Left hindlimb (tissue), 1 donor: ENCODE measurements at places on chromosomes 16 and 17.

DNA sequence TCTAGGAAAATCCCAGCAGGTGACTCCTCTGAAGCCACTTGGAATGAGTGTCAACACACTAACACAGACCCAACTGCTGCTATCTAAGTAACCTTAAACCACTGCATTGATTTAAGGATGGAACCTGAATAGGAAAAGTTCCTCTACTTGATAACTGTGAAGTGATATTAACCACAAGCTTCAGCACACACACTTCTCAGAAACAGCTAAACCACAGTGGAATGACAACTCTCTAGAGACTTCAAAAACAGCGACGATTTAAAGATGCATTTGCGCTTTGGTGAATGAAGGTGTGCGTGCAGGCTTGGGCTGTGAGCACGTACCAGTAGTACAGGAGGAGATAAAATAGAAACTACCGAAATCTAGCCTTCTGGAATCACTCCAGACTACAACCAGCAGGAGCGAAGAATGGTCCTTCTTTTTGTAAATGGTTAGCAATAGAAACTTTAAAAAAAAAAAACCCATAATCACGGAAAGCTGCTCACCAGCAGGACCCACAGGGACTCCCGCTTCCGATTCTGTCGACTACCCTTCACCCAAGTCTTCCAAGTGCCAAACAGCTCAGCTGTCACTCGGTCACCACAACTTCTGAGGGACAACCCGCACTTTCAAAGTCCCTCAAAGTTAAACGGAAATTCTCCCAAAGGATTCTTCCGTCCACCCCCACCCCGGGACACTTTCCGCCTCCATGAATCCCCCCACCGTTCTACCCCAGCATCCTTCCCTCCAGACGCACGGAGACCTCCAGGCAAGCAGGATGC, 137.7 kb upstream of the CORO6 start:
- DNase-seq: no peak

GRCh38 chr16:30340621-30341020, 14.5 kb downstream of the CD2BP2 start:
- no peak for DNase-seq

- DNase-seq: no peak
Measured at GRCh38 chr17:60506312-60506711, 19.7 kb downstream of the APPBP2 start.

- no peak for DNase-seq
Measured at GRCh38 chr16:23842137-23842600, 6.4 kb downstream of the PRKCB start.

GRCh38 chr17:38350035-38350434, 1.6 kb upstream of the SOCS7 start:
- DNase-seq: no peak

DNA sequence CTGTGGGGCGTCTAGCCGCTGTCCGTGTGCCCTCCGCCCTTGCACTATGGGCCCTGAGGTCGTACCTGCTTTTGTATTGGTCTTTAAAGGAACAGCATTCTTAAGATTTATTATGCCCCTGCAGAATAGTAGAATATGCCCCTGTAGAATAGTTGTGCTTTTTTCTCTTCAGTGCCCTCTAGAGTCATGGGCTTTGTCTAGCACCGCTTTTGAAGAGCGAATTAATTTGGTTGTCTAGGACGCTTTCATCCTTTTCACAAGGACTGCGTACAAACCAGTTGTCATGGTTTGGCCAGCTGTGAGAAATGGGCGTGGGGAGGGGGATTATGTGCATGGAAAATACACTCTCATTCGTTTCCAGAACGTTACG, 621 bp downstream of the CEP95 start:
- peak; percentile 80 for DNase-seq

DNA sequence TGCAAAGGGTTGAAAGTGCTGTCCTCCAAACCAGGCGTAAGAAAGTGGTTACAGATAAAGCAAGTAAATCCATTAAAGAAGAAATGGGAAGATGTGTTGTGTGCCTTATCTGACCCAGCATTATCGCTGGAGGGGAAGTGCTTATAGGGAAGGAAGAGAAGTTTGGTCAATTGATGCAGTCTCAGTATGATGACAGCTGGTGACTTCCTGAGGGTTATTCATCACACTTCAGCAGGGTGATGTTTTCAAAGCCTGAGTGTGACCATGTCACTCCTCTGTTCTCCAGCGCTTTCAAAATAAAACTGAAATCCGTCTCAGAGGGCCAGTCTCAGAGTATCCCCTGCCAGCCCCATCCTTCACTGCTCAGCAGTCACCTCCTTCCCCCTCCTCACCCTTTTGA, 505.4 kb upstream of the RBFOX1 start:
- DNase-seq: no peak

DNA sequence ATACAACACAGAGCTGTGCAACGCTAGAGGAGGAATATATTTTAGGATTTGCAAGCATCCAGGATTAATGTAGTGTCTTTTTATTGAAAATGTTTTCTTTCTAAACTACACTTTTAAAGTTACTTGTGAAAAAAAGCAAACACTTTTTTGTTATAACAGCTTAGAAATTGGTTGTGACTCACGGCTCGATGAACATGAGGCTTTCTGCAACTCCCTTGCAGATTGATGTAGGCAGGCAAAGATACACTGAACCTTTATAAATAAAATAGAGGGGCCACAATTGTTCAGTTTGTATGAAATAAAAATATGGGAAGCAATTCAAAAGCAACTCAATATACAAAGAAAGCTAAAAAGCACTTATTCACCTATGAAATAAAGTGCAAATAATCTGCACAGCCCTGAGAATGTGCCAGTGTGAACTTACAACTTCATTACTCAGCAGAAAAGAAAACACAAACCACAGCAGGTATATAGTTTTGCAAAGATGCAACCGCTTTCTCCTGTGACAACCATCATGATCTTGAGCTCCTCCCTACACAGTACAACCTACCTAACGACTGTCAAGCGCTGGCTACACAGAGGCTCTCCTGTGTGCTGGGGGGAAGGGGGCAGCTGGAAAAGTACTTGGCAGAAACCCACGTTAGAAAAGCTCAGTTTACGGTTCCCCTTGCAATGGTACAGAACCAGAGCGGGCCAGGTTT, 948 bp downstream of the LUC7L start:
- no peak for DNase-seq

GRCh38 chr16:1929105-1929504, 10.9 kb upstream of the HS3ST6 start:
- DNase-seq: no peak

GRCh38 chr17:79174193-79174765, 99.7 kb downstream of the ENGASE start:
- DNase-seq: no peak

DNA sequence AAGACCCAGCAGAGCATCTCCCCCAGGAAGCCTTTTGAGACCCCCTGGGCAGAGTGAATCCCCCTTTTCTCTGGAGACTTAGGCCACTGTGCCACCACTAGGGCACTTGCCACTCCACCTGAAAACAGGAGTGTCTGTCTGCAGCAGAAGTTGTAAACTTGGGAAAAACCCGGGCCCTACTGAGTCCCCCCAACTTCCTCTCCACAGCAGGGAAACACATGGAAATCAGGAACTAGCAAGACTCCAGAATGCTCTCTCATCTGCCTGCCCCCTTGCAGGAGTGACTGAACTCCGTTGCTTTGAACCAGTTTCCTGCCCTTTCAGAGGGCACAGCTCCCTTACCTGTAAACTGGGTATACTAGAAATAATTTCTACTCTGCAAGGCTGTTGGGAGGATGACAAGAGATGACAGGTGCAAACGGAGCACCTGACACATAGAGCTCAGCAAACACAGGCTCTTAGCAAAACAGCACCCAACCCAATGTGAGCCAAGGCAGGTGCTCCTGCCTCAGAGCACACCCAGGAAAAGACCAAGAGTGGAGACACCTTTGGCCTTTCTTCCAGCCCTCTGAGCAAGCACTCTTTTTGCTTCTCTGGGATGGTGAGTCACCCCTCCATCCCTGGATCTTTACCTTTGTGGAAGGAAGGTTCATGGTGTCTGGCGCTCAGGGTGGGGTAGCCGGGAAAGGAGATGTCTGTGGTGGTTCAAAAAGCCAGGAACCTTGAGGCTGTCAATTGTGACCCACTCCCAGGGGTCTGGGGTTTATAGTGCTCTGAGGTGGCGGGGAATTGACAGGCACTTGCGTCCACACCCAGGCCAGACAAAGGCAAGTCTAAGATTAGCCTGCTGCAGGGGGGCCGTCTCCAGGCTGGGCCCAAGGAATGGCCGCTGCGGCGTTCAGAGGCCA, at the start of gene HCRT:
HCRT (minus strand) TSS at position 740 of the 908 bp plus-strand sequence; CDS start at position 653, 87 bp downstream.
- no peak for DNase-seq

DNA sequence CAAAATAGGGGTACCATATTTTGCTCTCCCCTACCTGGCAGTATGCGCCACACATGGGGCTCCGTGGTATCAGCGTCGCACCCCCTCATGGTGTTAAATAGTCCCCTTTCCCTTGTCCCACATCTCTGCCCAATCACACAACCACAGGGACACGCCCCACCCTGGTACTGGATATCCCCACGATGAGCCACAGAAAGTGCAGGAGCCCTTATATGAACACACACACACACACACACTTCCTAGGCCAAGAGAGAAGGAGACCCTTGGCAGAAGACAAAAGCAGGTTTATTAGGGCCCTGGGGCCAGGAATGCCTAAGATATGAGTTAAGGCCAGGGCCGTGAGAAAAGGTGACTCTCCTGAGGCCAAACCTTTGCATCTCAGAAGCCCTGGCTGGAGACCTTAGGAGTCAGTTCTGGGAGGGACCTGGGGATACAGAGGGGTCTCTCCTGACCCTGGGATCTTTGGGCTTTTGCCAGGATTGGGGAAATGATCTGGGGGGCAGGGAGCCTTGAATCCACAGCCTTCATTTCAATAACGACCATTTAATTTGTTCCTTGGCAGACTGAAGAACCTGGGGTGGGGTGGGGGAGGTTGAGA, 11.6 kb downstream of the COPZ2 start:
- no peak for DNase-seq
